ENCODE measurements at places on chromosomes 3 and 15.

GRCh38 chr3:64220161-64220914 lies 4.9 kb downstream of the PRICKLE2 start:
- peak; percentile 34 for DNase-seq

DNA sequence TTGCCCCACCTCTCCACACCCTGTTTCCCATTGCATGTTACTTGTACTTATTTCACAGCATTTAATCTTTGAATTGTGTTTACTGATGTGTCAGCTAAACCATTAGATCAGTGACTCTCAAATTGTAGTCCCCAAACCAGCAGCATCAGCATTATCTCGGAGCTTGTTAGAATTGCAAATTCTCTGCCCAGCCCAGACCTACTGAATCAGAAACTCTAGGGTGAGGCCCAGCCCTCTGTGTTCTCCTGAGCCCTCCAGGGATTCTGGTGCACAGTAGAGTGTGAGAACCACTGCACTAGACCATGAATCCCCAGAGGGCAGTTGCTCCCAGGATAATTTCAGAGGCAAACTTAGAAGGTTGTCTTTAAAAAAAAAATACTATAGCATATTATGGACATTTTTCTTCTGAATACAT lies 13.0 kb downstream of the PLD1 start:
- peak; percentile 65 for DNase-seq

- peak; percentile 73 for DNase-seq
Measured at GRCh38 chr3:87546216-87546615, 269.8 kb upstream of the POU1F1 start.

DNA sequence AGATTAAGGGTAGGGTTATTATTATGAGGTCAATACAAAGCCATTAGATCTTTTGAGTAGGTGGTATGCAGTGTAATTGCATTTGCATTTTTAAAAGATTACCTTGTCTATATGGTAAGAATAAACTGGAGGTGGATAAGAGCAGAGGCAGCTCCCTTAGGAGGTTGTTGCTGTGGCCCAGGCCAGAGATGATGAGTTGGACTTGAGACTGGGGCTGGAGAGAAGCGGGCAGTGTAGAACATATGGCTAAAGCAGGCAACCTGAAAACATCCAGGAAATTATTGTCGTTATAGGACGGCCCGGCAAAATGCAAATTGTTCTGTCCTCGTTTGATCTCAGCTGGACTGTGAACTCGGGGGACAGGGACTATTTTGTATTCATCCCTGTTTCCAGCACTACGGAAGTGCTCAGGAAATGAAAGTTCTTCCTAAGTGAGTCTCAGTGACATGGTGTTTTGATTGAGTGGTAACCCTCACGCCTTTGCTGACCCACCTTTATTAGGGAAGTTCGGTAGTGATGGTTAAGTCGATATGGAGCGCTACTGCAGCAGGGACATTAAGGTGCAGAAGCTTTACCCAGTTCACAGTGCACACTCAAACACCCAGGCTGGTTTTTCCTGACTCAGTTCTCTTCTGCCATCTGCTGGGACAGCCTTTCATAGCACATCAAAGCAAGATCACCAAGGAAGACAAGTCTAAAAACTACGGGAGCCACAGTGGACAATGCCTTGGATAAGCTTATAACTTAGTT lies 27.2 kb upstream of the VPS33B start:
- DNase-seq: peak; percentile 65

DNA sequence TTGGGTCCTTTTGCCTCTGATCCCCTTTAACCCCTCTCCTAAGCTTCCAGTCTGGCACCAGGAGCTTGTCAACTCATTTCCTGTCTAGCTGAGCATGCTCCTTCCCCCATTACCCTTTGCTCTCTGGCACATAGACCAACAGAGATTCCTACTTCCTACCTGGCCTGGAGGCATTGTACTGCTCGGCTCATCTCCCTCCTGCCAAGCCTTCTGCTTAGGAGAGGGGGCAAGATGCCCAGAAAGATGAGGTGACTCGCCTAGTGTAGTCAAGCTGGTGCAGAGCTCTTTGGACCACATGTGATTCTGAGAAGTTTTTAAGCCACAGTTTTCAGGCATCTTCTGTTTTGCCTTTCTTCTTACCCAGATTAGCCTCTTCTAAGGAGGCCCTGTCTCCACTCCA lies 95.4 kb downstream of the ZNF621 start:
- peak; percentile 76 for DNase-seq

GRCh38 chr3:62467966-62468722 lies 94.8 kb upstream of the FEZF2 start:
- no peak for DNase-seq

DNA sequence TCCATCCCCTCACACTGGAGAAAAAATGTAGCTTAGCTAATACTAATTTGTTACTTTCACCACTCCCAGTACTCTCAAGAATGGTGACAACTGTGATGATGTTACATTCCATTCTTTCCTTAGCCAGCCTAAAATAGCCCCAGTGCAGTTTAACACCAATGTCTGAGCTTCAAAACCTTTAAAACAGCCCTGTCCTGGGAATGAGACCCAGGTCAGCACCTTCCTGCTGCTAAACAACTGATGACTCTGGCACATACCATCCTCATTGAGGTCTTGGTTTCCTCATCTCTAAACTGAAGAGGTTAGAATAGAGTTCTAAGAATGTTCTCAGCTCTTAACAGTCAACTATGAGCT lies 3.8 kb downstream of the SCAMP2 start:
- DNase-seq: no peak

DNA sequence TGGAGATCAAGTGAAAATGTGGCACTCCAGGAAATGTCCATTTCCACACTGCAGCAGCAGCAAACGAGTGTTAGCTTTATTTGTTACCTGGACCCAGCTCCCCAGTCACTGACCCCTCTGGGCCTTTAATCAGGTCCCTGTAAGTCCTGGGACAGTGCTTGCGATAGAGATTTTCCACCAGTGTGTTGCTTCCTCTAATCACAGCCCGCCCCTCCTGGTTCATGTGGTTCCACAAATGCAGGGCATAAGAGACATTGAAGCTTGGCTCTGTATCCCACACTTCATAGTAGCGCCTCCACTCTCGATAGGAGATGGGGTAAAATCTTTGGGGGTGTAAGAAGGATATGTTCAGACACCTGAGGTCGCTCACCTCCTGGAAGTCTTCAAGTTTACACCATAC lies 8.0 kb downstream of the A4GNT start:
- no peak for DNase-seq

GRCh38 chr3:57451150-57451846 lies 92.8 kb downstream of the DNAH12 start:
- DNase-seq: no peak

Measured in bronchial epithelial cell (primary cell).